ENCODE measurements at places on chromosomes 5 and 9. TPM values are rescaled to one million over a fixed set of nuclear protein-coding genes. Genes with fewer than 3 reads are reported as not detected.

Gene SNCB
- 0.95 TPM for total RNA-seq

Gene LCN9
- not detected for total RNA-seq

Gene NEUROG1
- total RNA-seq: not detected

Gene TMC1
- 0.02 TPM for total RNA-seq

Gene LVRN
- 0.03 TPM for total RNA-seq

Gene STKLD1
- total RNA-seq: 0.64 TPM

Gene ASPN
- total RNA-seq: not detected

Gene INSL6
- not detected for total RNA-seq

Gene PHF24
- total RNA-seq: 0.09 TPM

Gene SLCO6A1
- total RNA-seq: not detected

Gene IL33
- total RNA-seq: 0.61 TPM

Gene BTNL8
- not detected for total RNA-seq
